Left forelimb (tissue), 1 donor: ENCODE measurements at places on chromosomes 4 and X.

DNA sequence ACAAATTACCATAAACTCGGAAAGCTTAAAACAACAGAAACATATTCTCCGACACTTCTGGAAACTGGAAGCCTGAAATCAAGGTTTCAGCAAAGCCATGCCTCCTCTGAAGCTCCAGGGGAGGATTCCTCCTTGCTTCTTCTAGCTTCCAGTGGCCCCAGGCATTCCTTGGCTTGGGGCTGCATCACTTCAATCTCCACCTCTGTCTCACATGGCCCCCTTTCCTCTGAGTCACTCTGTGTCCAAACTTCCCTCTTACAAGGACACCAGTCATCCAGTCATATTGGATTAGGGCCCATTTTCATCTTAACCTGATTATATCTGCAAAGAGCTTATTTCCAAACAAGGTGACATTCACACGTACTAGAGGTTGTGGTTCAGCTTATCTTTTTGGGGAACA lies 17.3 kb downstream of the PARM1 start:
- DNase-seq: no peak

GRCh38 chr4:128830906-128831503 lies 21.5 kb downstream of the JADE1 start:
- DNase-seq: no peak

GRCh38 chr4:73908965-73909364 lies 39.8 kb downstream of the CXCL1 start:
- DNase-seq: no peak

- DNase-seq: no peak
These were observed 243.4 kb upstream of the GRID2 start for GRCh38 chr4:92060333-92060732.

- no peak for DNase-seq
These were observed 24.2 kb downstream of the HERC3 start for GRCh38 chr4:88616275-88617150.

- no peak for DNase-seq
These were observed 672.2 kb downstream of the KCTD8 start for GRCh38 chr4:43776371-43776770.

DNA sequence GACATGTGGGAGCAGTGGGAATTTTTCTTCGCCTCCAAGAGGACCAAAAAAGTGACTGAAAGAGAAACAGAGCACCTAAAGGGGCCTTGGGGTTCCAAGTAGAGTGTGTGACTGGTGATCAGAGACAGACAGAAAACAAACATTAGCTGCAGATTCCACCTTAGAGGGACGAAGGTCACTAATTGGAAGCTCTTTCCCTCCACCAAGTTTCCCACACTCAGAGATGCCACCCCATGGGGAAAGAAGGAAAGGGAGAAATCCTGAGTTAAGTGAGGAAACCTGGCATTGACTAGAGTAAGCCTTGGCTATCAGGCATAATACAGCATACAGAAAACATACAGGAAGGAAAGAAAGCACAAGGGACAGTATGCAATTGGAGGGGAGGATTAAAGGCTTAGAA lies 90.9 kb downstream of the HNRNPD start:
- DNase-seq: no peak

GRCh38 chr4:72846280-72847111 lies 223.0 kb downstream of the COX18 start:
- DNase-seq: no peak

GRCh38 chrX:43868791-43869190 lies 13.5 kb downstream of the MAOB start:
- DNase-seq: no peak

DNA sequence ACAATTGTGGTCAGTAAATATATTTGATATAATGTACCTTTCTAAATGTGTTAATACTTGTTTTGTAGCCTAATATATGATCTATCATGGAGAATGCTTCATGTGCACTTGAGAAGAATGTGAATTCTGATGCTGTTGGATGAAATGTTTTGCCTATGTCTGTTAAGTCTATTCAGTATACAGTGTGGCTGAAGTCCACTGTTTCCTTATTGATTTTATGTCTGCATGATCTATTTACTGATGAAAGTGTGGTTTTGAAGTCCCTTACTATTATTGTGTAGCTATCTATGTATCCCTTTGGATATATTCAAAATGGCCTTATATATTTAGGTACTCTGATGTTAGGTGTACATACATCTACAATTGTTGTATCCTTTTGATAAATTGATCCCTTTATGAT lies 515.8 kb upstream of the EPHA5 start:
- no peak for DNase-seq

- DNase-seq: peak; percentile 51
These were observed 8.7 kb downstream of the FRG2 start for GRCh38 chr4:190018201-190018920.
